ENCODE measurements at places on chromosomes 3 and 15. TPM values are rescaled to one million over a fixed set of nuclear protein-coding genes. Genes with fewer than 3 reads are reported as not detected.

DNA sequence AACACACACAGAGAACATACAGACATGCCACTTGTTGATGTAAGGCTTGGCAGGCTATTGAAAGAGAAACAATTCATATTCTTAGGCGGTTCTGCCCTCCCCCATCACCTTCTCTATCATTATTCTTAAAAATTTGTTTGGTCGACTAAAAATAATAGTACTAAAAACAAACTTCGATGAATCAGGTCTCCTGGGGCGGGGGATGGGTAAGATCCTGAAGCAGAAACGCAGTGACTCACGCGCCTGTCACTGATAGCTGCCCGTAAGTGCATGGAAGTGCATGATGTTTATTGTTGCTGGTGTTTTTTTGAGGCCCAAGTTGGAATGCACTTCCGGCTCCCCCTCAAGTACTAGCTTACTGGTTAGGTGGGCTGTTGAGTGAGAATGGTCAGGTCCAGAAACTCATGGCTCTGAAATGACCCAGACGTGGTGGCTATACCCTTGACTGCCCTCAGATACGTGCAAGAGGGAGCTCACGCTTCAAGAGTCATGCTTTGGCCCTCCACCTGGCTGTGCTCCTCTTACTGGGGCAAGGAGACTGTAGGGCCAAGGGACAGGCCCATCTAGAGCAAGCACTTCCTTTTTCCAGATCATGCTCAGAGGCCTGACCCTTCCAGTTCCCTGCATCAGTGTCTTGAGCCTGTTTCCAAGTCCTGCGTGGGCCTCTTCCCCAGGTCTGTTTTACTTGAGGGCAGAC lies 10.9 kb downstream of the SMAD3 start:
- no peak for DNase-seq

DNA sequence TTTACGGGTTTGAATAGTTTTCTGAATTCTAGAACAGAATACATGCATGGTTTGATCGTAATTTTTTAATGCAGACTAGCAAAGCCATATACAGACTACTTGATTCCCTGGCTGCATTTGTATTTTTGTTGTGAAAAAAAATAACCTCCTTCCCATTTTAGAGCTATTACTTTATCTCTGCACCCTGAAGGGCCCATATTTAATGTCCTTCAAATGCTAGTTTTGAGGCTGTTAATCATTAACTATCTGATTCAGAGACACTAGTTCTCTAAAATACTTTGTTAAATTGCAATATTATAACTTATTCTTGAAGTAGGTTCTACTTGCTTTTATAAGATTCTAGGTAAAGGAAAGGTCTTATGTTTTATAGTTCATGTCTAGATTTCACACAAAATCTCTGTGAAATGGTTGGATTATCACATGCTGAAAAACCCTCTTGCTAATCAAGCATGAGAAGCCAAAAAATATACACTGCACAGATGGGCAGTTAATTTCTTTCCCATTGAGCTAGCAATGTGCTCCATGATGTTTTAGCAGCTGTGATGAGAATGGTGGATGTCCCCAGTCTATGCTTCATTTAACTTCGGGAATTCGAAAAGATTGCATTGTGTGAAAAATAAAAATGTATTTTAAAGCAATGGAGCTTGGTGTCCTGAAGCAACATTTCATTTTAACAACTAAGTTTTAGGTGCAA lies 634.0 kb upstream of the BCHE start:
- DNase-seq, result no peak

DNA sequence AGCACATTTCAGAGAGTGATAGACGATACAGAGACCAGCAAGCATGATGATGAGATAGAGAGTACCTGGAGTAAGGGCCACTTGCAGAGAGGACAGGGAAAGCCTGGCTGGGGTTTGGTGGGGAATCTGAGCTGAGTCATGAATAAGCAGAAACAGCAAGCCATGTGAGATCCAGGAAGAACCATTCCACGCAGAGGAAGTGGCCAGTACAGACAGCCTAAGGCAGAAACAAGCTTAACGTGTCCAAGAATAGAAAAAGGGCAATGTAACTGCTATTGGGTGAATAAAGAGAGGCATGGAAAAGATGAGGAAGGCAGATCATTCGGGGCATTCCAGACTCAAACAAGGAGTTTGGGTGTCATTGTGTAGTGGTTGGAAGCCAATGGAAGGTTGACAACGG lies 816.3 kb upstream of the CFAP20DC start:
- no peak for DNase-seq

- no peak for DNase-seq
These were observed 97.2 kb downstream of the FAM43A start for GRCh38 chr3:194782698-194783404.

DNA sequence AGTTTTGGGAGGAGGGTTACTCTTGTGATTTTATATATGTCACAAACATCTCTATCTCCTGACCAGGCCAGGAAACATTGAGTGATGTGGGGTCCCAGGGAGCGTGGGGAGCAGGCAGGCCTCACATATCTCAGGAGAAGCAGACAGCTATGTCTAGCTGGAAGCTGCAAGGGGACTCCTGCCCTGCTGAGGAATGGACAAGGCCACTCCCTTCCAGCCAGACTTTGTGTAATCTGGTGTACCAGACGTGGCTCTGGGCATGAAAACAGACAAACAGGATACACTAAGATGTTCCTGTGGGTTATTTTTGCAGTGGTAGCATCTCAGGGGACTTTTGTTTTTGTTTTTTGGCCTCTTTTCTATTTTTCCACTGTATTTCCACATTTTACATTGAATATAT lies 23.2 kb downstream of the CYP8B1 start:
- DNase-seq, result no peak

DNA sequence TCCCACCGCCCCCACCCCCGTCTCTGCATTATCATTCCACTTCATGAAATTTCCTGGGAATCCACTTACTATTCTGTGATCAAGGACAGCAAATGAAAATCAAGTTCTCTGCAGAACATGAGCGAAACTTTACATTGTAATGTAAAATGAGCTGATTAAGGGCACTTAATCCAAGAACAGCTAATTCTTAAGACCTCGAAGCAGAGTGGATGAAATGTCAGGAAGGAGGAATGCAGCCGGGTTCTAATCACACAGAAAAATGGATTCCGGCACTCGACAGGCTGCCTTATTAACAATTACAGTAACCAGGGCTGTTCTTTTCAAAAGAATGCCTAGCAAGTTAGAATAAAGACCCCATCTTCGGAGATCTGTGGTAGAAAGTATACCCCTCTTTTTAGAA lies 57.5 kb downstream of the RFTN1 start:
- no peak for DNase-seq

DNA sequence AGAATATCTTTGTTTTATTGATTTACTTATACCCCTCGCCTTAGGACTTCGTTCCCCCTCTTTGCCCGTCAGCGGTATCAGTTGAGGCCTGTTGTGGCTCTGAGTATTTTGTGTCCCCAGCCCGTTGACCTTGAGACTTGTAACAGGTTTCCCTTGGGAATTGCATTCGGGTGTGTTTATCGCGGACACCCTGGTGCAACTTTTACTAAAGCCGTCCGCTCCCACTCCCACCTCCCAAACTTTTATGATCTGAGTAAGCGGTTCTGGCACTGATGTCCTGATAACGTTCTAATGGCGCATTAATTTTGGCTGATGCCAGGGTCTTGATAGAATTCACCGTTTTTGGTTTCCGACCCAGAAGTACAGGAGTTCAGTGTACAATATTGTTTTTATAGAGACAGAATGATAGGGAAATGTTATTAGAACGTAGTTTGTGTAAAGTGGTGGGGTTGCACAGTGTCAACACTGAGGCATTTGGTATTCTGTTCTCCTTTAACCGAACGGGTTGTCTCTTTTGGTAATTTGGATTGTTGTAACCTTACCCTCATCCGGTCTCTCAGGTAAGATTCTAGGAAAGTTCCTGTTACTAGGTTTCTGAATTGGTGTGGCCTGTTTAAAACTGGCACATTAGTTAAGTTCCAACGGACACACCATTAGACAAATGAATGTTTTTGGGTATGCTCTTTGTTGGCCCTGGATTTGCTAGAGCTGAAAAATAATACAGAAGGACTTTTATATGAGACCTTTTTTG lies 47.8 kb downstream of the OIP5 start:
- no peak for DNase-seq

GRCh38 chr3:66019896-66020295 lies 18.8 kb downstream of the MAGI1 start:
- no peak for DNase-seq

GRCh38 chr3:106068381-106068780 lies 199.6 kb upstream of the CBLB start:
- DNase-seq, result no peak

DNA sequence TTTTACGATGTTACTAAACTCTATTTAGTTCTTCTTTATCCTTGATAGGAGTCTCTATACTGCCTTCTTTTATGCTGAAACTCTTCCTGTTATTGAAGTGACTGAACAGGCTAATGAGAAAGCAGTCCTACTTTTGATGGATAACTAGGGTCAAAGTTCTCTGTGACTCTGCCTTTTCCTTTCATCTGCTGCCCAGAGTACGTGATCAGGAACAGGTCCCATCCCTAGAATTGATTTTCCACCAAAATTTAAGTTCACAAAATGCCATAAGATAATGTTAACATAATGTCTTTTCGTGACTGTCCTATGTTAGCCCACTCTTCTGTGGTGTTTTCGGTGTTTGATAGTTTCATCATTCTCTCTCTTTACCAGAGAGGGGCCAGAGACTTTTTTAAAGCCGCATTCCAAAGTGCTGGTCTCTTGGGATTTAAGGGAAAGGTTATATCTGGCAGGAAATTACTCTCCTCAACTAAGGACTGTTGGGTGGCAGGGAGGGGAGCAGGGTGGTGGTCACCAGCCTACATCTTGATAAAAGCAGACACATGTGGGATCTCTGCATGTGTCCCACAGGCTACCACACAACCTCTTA lies 50.3 kb upstream of the PLXND1 start:
- DNase-seq, result no peak

GRCh38 chr3:98710067-98710659 lies 53.0 kb upstream of the ST3GAL6 start:
- DNase-seq, result no peak

DNA sequence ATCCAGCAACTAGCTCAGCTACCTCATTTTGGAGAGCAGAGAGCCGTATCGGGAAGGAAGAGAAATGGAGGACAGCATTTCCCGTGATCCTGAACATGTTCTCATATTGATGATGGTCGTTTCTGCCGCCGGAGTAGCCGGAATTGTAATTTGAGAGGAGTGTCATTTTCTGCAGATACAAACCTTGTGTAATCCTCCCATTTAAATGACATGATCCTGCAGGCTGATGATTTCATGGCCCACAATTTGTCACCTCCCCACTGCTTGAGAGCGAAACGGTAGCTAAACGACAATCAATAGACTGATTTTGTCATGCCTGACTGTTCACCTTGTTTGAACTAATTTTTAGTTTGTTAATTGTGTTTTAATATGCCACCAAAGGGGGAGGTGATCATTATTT lies 126.5 kb upstream of the CNTN6 start:
- no peak for DNase-seq

GRCh38 chr3:70108072-70108471 lies 108.5 kb downstream of the SAMMSON start:
- peak; percentile 82 for DNase-seq

- DNase-seq, result no peak
These were observed 2.8 kb upstream of the SST start for GRCh38 chr3:187673012-187673411.

- DNase-seq, result peak; percentile 54
These were observed 31.5 kb upstream of the TFDP2 start for GRCh38 chr3:142180761-142181362.

DNA sequence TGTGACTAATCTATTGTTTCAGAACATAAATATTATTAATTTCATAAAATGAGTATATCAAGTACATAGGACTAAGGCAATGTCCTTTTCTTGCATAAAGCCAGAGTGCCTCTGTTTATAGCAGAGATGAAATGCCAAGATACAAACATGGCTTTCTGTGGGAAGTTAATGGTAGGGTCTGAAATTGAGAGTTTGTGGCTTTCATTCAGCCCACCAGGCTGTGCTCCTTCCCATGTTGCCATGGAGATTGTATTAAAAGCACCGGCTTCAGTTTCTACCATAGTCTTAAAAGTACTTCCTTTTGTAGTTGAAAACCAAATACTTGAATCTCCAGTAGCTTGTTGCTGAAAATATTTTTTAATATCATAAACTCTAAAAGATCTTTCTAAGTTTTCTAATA lies 114.0 kb downstream of the LRRC28 start:
- DNase-seq, result no peak

DNA sequence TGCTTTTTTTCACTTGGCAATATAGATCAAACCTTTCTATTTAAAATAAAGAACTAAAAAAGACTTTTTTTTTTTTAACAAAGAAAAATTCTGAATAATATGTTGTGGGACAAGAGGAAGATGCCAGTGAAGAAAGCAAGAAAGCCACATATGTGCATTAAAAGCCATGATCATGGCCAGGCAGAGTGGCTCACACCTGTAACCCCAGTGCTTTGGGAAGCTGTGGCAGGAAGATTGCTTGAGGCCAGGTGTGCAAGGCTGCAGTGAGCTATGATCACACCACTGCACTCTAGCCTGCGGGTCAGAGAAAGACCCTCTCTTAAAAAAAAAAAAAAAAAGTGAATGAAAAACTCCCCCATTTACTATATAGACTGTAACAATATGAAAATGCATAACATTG lies 23.9 kb downstream of the C2CD4B start:
- no peak for DNase-seq

Gene TRH
- total RNA-seq, result not detected

Gene GREM1
- 0.57 TPM for total RNA-seq
